ENCODE measurements at places on chromosomes 6 and 20. TPM values are rescaled to one million over a fixed set of nuclear protein-coding genes. Genes with fewer than 3 reads are reported as not detected.

DNA sequence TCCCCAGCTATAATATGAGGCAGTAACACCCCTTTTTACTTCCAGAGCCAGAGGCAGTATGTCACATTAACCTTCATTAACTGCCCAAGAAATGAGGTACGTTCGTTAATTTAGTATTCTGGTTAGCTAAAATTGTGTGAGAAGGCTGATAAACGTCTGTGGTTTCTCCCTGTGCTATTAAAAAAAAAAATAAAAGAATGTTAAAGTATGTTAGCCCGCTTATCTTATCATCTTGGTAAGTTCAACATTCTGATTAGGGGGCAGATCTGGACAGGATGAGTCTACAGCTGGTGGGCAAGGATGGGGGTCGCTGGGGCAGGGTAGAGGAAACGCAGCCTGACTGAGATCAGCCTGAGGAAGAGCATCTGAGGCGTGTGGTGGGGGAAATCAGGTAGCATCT lies 154.0 kb downstream of the PRL start:
- DNase-seq: no peak
- H3K4me3 ChIP-seq: no peak overlapping the region
- no peaks in the 10 kb centered on the region for H3K36me3 ChIP-seq
- H3K27ac ChIP-seq: no peak overlapping the region
- H3K4me1 ChIP-seq: peaks cover 13% of the 10 kb centered on the region
- H3K27me3 ChIP-seq: no peaks in the 10 kb centered on the region

- no peak overlapping the region for H3K4me3 ChIP-seq
- no peaks in the 10 kb centered on the region for H3K27me3 ChIP-seq
- no peak for DNase-seq
- H3K36me3 ChIP-seq: no peaks in the 10 kb centered on the region
- no peak overlapping the region for H3K27ac ChIP-seq
These were observed 28.3 kb upstream of the CARMIL1 start for GRCh38 chr6:25250878-25251277.

- H3K4me1 ChIP-seq: no peaks in the 10 kb centered on the region
- H3K36me3 ChIP-seq: no peaks in the 10 kb centered on the region
- H3K27me3 ChIP-seq: no peaks in the 10 kb centered on the region
- no peak overlapping the region for H3K27ac ChIP-seq
- no peak for DNase-seq
These were observed 116.9 kb downstream of the PFDN4 start for GRCh38 chr20:54324652-54325285.

GRCh38 chr6:134954272-134955000 lies 4.5 kb upstream of the ALDH8A1 start:
- H3K4me1 ChIP-seq: no peaks in the 10 kb centered on the region
- no peak for DNase-seq
- H3K27me3 ChIP-seq: no peaks in the 10 kb centered on the region
- no peak overlapping the region for H3K27ac ChIP-seq
- no peaks in the 10 kb centered on the region for H3K36me3 ChIP-seq

DNA sequence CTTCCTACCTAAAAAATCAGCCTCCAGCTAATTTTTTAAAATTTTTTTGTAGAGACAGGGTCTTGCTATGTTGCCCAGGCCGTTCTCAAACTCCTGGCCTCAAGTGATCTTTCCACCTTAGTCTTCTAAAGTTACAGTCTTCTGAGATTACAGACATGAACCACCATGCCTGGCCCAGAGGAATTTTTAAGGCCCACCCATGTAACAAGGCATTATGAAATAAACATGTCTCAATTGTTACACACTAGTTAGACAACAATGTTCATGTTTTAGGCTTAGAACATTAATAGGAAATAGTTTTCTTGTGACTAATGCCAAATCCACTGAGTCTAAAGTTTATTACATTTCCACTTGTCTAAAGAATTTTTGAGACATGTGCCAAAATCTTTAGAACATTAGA lies 221.2 kb downstream of the LAMA2 start:
- H3K4me3 ChIP-seq: no peak overlapping the region
- H3K36me3 ChIP-seq: no peaks in the 10 kb centered on the region
- no peak for DNase-seq
- no peaks in the 10 kb centered on the region for H3K4me1 ChIP-seq
- H3K27me3 ChIP-seq: no peaks in the 10 kb centered on the region

- H3K27me3 ChIP-seq: no peaks in the 10 kb centered on the region
- DNase-seq: no peak
- H3K4me1 ChIP-seq: peaks cover 48% of the 10 kb centered on the region
- H3K4me3 ChIP-seq: no peak overlapping the region
- H3K36me3 ChIP-seq: no peaks in the 10 kb centered on the region
- no peak overlapping the region for H3K27ac ChIP-seq
These were observed 205.9 kb downstream of the ZFAND3 start for GRCh38 chr6:38025451-38025850.

- DNase-seq: no peak
- H3K4me1 ChIP-seq: no peaks in the 10 kb centered on the region
- H3K4me3 ChIP-seq: no peak overlapping the region
These were observed 40.2 kb upstream of the PHACTR3 start for GRCh38 chr20:59564171-59564570.

SSTR4 gene
- not detected for total RNA-seq

CDH4 gene
- 20.1 TPM for total RNA-seq

EEF1A2 gene
- total RNA-seq: 0.54 TPM

SCUBE3 gene
- total RNA-seq: not detected

MRAP2 gene
- 5.4 TPM for total RNA-seq

Measured in spleen (tissue), 13 donors.